NCI-H1417 (cell line): ENCODE measurements at places on chromosomes 11 and 22.
A peak's percentile ranks its signal among the peaks of the same experiment; 100 is the strongest.

DNA sequence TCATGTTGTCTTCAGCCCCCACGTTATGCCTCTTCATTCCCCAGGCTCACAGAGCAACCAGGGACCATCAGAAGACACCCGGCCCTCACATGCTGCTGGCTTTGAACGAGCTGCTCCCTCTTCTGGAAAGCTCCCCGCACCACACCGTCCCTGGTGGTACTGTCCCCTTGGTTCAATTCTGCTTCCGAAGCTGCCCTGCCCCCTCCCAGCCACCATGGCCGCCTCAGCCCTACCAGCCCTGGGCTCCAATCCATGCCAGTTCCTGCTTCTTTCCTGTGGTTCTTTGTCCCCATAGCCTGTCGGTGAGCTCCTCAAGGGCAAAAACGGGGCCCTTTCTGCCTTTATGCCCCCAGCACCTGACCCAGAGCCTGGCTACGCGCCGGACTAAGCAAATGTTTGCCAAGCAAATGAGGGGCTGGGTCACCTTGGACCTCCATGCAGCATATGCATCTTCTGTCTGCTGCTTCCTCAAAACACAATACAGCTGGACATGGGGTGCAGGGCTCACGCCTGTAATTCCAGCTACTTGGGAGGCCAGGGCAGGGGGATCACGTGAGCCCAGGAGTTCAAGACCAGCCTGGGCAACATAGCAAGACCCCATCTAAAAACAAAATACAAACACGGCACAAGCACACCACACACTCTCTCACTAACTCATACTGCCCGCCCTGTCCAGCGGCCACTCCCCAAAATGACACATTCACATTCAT is 21.3 kb downstream of the TNKS1BP1 start:
- peak; percentile 37 for DNase-seq

DNA sequence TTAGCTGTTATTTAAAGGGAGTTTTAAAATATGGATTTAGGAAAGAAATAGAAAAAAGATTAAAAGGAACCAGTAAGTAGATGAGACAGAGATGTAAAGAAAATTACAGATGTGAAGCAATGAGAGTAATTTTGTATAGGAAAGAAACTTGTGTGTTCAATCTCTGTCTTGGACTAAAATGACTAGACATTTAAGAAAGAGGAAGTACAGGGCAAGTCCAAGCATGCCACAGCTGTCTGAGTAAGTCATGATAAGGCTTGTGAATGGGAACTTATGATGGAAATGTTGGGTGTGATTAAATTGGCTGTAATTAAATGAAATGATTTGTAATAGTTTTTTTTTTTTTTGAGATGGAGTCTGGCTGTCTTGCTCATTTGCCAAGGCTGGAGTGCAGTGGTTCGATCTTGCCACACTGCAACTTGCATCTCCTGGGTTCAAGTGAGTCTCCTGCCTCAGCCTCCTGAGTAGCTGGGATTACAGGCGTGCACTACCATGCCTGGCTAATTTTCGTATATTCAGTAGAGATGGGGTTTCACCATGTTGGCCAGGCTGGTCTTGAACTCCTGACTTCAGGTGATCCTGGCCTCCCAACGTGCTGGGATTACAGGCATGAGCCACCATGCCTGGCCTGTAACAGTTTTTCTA is 5.9 kb upstream of the ACY3 start:
- DNase-seq, result no peak

DNA sequence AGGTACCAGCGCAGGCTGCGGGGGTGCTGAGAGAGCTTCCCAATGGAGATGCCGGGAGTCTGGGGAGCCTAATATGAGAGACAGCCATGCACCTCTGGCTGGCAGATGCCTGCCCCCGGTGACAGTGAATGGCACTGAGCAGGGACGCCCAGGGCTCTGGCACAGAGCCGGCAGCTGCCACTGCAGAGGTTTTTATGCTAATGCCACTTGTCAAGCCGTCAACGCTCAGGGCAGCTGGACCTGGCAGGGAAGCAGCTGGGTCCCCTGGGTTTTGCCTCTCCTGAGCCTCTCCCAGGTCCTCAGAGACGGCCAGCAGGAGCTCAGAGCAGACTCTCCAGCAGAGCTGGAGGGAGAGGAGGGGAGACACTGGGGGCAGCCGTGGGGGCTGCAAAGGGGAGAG is 573.6 kb downstream of the BUD13 start:
- DNase-seq, result peak; percentile 82

GRCh38 chr11:11847082-11847481 is 5.3 kb downstream of the USP47 start:
- DNase-seq, result no peak

- peak; percentile 46 for DNase-seq
Measured at GRCh38 chr22:46069521-46070214, 80.7 kb upstream of the PPARA start.

DNA sequence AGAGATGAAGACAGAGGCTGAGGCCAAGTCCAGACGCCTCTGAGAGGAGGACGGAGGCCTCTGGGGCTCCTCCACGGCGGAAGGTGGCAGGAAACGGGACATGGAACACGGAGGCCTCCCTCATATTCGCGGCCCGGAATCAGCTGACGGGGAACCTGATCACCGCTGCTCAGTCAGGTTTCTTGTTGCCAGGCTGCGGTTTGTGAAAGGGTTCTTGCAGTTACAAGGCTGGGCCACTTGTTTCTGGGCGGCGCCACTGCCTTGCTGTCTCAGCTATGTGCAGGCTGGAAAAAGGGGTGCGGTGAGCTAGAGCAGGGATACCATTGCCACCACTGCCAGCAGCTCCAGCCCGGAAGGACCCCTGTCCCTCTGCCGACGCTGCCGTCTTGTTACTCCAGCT is 10.0 kb upstream of the MMP1 start:
- no peak for DNase-seq

DNA sequence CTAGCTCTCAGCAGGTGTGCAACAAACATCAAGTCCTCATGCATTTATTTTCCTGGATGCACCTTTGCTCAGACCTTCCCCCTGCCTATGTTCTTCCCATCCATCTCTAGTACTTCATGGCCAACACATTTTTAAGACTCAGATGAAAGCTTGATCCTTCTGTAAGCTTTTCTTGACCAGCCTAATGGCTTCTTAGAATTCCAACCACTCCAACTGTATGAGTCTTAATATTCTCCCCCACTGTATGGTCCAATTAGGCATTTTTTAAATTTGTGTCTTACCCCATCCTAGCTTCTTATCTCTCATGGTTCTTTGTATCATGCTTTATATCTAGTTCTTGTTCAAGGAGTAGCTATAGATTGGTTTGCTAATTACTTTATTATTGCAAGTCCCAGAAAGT is 44.8 kb downstream of the TENM4 start:
- DNase-seq, result no peak

DNA sequence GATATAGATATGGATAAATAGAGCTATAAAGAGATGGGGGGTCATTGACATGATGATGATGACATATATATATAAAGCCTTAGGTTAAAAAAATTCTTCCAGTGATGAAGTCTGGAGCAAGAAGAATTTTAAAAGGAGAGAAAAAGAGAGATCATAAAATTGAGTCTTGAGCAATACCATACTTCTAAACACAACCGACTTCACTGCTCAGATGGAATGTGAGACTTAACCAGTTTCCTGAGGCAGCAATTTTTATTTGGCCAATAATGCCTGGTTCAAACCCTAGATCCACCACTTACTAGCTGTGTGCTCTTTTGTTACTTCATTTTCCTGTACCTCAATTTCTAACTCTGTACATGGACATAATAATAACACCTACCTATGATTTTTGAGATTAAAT is 229.5 kb downstream of the TTC28 start:
- no peak for DNase-seq

GRCh38 chr22:38201711-38202436 is at the start of gene MAFF:
MAFF (plus strand) TSS chr22:38201994; CDS start chr22:38213854, 11,860 bp downstream.
- DNase-seq, result peak; percentile 88

DNA sequence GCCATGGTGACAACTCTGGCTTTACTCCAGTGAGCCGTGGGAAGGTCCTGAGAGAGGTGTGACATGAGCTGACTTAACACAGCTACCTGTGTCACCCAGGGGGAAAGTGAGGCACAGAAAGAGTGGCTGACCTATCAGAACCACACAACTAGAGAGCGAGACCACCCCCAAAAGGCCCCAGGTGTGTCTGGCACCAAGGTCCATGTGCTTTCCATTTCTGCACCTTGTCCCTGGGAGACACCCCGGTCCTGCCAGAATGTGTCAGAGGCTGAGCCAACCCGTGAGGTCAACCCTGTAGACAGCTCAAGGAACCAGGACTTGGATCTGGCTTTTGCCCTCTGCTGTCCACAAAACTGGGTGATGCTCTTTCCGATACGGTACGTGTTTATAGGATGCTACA is 9.8 kb downstream of the MAFF start:
- DNase-seq, result no peak

- DNase-seq, result no peak
Measured at GRCh38 chr11:122714004-122714403, 58.5 kb downstream of the UBASH3B start.
